ENCODE measurements at places on chromosomes 6 and 20.

DNA sequence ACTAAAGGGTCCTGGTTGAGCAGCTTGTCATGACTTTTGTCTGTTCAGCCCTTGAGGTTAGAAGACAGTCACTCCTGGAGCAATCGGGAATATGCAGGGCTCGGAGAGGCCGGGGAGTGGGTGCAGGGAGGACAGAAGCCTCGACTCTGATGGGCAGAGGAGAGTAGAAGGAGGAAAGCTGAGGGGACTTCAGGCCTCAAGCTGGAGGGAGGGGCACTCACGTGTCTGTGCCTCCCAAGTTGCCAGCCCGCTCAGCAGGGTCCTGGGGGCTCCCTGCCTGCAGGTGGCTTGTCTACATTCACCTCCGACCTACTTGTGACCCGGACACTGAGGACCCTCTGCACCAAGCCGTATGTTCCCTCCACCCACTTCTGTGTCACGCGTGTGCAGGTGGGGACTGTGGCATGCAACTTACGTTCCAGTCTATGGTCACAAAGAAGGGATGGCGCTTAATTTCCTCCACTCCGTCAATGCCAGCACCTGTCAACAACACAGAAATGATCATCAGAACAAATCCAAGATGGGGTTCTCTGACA lies 86.8 kb upstream of the MPC1 start:
- DNase-seq = no peak

DNA sequence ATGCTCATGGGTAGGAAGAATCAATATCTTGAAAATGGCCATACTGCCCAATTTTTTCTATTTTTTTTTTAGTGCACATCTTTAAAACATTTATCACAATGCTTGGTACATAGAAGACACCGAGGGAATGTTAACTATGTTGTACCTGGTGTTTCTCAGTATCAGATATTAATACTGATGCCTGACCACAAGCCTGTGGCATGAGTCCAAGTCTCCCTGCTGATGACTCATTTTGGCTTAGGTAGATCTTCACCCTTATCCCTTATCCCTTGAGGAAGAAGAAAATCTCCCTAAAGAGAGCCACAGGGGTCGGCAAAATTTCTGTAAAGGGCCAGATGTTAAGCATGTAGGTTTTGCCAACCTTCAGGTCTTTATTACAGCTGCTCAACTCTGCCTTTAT lies 14.5 kb downstream of the CD109 start:
- no peak for DNase-seq

DNA sequence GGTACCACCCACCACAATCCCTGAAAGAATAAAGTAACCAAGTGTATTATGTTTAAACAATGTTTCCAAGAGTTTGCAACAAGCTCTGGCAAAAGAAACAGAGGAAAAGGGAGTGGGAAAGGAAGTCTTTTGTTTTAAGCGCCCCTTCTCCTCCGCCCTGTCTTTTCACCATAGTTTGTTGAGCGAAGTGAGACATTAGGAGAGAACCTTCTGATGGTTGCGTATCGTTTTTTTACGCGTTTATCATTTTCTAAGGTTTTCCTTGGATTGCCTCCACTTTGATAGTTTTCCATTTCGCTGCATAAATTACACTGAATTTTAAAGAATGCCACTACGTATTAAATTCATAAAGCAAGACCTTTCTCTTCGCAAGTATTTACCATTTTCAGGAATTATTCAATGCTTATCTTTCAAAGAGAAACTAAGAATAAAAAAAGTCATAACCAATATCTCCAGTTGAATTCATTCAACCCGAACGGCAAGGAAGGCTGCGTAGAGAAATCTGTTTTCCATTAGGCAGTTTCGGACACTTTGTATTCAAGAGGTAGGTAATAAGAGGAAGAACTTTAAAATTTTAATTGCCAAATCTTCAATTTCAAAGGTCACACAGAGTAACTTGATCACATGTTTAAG lies 920 bp upstream of the EPHA7 start:
- DNase-seq = no peak

- DNase-seq = peak; percentile 87
Measured at GRCh38 chr20:5749952-5750779, at the start of gene SHLD1. Gene SHLD1 (plus strand): TSS chr20:5750401. CDS start chr20:5772866, 22,465 bp downstream.

DNA sequence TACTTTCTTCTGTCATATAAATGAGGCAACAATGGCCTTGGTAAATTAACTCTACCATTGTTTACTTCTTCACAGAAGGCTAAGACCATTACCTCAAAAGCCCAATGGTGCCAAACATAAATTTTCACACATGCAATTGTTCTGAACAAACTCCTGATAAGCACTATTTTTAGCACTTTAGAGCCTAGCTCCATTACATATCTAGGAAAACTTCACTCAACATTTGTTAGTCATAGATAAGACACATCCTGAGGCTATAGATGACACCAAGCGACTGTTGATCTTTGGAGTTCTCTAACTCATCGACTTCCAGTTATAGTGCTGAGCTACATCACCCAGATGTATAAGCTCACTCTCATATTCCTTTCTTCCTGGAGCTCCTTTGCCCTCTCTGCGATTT lies 245.9 kb downstream of the EYS start:
- no peak for DNase-seq

GRCh38 chr20:12019715-12020114 lies 102.0 kb downstream of the BTBD3 start:
- DNase-seq = no peak

DNA sequence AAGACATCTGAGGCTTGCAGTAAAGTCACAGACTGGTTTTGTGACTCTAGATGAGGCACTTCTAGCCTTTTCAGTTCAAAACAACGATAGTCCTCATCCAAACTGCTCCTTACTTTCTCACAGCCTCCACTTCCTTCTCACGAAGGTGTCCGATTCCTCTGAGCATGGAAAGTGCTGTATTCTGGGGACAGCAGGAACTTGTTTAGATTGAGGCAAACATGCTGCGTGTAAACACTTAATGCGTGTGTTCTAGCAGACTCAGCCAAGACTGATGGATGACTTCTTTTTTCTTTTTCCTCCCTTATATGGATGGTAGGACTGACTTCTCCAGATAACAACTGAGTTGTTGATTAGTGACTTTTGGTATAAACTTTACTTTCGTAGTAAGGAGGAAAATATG lies 80.2 kb upstream of the PRDM1 start:
- no peak for DNase-seq

GRCh38 chr6:160065200-160065599 lies 56.4 kb upstream of the SLC22A1 start:
- DNase-seq = no peak

- DNase-seq = no peak
Measured at GRCh38 chr6:132751306-132751705, 6.4 kb downstream of the VNN2 start.

GRCh38 chr6:22254886-22255285 lies 42.0 kb downstream of the PRL start:
- no peak for DNase-seq

DNA sequence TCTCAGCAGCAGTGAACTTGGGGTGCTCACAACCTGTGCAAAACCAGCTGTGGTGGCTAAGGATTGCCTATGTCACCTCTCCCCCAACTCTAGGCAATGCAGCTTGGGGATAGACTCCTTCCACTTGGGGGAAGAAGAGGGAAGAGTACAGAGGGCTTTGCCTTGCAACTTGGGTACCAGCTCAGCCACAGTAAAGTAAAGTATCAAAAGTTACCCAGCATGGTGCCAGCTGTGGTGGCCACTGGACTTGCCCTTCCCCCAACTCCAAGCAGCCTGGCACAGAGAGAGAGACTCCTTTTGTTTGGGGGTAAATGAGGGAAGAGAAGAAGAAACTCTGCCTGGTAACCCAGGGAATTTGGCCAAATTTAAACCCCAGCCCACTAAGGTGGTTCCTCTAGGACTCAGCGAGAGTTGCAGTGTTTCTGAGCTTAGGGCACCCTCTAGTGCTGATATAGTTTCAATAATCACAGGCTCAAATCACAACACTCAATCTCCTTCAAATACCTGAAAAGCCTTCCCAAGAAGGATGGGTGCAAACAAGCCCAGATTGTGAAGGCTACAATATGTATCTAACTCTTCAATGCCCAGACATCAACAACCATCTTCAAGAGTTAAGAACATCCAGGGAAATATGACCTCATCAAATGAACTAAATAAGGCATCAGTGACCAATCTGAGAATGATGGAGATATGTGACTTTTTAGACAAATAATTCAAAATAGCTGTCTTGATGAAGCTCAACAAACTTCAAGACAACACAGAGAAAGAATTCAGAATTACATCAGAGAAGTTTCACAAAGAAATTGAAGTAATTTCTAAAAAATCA lies 7.6 kb upstream of the DEFB129 start:
- no peak for DNase-seq

DNA sequence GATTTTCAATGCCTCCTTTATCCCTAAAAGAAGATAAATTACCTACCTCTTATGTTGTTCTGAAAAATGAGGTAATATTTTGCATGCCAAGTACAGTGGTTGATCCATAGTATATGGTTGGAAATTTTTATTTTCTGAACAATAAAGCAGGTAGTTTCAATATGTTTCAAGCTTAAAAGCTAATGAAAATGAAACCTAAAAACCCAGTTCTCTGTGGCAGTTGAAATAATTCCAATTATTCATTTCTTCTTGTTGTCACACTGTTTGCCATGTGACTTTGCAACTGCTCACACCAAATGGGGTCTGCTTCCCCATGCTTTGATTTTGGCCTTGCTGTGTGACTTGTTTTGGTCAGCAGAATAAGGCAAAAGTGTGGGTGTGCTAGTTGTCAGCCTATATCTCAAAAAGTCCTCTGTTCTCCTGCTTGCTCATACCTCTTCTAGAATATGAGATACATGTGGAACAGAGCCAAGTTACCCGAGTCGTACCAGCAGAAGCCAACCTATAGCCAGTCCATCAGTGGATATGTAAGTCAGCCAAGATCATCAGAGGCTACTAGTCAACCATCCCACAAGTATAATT lies 197.2 kb upstream of the THEMIS start:
- DNase-seq = no peak

- no peak for DNase-seq
Measured at GRCh38 chr6:88705601-88706000, 257.8 kb downstream of the RNGTT start.

DNA sequence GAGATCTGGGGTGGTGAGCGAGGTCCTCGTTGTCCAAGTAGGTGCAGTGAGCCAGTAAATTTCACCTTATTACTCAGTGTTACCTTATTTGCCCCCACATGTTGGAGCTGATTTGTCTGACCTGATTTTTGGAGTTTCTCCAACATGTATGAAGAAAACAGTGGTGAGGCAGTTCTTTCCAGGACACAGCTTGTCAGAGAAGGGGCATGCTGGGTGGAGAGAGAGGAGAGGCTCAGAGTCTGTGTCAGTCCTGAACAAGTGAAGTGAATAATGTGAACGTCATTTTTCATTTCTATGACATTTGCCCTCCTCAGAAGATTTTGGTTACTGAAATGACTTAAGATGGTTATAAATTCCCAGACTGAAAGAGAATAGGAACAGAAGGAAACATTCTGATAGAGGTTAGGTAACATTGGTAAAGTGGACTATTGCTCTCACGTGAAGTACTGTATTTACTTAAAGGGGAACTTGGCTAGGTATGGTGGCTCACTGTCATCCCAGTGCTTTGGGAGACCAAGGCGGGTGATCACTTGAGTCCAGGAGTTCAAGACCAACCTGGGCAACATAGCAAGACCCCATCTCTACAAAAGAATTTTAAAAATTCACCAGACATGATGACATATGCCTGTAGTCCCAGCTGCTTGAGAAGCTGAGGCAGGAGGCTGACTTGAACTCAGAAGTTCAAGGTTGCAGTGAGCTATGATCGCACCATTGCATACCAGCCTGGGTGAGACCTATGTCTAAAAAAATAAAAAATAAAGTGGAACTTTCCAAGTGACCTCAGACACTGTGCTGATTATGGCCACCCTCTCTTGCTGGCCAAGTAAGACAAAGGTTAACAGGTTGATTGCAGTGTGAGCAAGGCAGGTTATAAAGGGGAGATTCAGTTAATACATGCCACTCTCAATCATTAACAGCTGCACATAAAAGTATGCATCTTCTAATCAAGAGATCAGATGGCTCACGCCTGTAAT lies 184.3 kb downstream of the EDN1 start:
- no peak for DNase-seq

GRCh38 chr6:352474-352873 lies 39.1 kb upstream of the IRF4 start:
- no peak for DNase-seq

DNA sequence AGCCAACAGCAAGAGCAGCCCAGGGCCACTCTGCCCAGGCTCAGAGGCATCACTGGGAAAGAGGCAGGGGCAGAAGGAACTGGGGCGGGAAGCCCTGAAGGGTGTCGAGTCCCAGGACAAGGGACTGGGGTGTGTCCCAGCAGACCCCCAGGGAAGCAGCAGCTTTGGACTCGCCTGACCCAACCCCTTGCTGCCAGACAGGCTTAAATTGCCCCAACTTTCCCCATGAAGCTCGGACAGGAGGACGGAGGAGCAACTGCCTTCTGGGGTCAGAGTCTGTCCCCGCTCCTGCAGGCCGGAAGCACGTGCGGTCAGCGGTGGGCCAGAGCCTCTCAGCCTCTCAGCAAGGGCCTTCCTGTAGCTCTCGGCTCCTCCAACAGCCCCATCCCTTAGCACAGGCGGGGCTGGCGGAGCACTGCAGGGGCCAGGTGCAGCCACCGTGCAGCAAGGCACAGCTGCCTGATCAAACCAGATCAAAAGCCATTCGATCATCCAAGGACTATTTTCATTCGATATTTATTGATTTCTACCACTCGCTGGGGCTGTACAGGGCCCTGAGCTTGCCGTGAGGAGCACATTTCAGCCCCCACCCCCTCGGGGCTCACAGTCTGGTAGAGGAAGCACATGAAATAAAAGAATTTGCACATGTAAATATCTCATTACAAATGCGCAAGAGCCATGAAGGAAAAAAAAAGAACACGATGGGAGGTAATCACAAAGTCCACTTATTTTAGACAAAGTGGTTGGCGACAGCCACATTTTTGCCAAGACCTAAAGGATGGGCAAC lies 31.8 kb upstream of the STX16 start:
- DNase-seq = no peak

DNA sequence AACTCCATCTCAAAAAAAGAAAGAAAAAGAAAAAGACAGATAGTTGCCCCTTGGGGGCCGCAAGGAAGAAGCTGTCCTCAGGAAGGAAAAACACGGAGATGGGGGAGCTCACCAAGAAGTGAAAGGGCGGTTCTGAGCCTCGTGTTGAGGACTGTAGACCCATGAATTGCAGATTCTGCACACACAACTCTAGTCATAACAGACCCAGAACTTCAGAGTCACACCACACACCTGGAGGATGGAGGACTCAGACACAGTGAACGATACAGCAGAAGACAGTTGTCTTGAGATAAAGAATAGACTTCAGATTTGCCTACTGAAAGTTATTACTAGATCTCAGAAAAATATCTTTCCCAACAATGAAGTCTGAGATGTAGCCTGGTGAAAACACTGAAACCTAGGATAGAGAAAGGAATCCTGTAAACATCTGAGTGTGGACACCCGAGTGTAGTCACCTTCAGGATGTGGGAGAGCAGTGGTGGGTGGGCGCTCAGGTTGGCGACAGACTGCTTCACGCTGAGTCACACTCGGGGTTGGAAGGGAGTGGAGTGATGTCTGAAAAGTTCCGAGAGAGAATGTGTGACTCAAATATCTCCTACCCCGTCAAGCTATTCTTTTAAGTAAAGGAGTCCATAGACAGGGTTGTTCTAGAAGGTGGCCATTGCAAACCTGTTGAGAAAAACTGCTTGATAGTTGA lies 88.1 kb downstream of the MAP3K4 start:
- DNase-seq = no peak

GRCh38 chr6:11198663-11199603 lies 33.5 kb downstream of the NEDD9 start:
- no peak for DNase-seq

GRCh38 chr6:32089082-32089828 lies 19.9 kb downstream of the TNXB start:
- no peak for DNase-seq

Measured in NCI-H774 (cell line).